ENCODE measurements at places on chromosomes 3 and 15.

DNA sequence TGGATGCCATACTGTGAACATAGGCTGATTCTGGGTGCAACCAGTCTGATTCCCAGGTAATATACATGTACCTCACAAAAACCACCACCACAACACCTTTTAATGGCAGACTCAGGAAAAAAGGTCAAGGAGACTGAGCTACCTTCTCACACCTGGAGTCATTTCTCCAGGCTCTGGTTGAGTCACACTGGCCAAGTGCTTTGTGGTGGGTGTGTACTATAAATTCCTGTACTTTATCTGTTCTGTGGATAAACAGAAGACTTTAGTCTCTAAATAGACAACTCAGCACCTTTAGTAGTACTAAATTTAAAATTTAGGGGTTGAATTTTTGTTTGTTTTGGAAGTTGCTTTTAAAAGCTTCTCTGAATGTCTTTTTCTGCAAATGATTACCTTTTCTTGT, 46.7 kb downstream of the TOP2B start:
- no peak for DNase-seq

DNA sequence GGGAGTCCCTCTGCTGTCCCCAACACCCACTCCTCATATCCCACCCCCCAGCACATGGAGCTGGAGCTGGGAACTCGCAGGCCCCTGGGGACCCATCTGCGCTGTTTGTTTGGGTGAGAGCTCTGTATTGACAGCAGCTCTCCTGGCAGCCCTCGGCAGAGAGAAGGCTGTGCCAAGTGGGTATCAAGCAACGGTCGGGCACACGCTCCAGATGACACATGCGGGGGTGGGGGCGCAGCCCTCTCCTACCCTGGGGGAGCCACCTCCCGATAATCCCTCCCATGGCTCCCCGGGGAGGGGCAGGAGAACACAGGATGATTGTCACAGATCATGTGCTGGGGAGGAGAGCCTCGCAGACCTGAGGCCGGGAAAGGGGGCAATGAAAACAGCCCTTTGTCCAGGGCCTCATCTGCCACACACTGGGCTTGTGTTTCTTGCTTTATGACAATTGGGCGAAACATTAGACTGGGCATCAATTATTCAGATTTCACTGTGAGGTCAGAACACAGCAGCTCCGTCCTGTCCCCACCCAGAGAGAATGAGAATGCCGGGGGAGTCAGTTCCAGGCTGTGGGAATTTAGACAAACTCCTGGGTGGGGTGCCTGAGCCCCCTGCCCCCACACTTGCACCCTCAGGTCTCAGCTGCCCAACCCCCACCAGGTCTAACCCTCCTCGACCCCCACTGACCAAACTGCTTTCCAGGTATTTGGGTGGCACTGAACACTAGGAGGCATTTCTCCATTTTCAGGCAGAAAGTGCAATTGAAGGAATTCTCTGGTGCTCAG, 46.4 kb upstream of the KLF13 start:
- DNase-seq, result no peak

GRCh38 chr3:56878074-56878473, 76.3 kb upstream of the ARHGEF3 start:
- peak; percentile 40 for DNase-seq

DNA sequence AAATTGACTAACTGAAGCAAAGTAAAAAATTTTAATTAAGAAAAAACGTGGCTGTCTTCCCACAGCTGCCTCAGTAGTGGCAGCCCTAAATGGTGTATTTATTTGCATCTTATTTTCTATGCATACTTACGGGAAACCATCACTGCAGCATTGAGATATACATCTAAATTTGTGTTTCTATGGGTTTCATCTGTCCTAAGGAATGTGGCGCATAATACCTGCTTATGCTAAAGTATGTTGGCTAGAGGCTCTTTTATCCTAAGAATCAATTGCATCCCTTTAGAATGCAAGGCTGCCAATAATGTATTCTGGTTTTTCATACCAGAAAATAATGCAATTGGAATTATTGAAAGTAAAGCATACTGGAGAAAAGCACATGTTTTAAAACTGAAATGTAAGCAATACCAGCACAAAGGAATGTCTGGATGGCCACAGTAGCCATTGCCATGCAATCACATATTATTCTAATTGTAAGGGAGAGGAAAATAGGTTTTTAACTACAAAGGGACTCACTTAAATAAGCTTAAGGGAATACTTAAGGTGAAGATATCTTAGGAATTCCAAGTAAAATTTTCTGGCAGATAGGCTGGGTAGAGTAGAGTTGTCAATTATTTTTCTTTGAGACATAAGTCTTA, 834.5 kb upstream of the NECTIN3 start:
- no peak for DNase-seq

GRCh38 chr3:41972802-41973201, 10.9 kb upstream of the ULK4 start:
- no peak for DNase-seq

GRCh38 chr3:13825311-13825579, 54.6 kb downstream of the WNT7A start:
- DNase-seq, result no peak

GRCh38 chr15:70196372-70197316, 98.9 kb upstream of the TLE3 start:
- no peak for DNase-seq

DNA sequence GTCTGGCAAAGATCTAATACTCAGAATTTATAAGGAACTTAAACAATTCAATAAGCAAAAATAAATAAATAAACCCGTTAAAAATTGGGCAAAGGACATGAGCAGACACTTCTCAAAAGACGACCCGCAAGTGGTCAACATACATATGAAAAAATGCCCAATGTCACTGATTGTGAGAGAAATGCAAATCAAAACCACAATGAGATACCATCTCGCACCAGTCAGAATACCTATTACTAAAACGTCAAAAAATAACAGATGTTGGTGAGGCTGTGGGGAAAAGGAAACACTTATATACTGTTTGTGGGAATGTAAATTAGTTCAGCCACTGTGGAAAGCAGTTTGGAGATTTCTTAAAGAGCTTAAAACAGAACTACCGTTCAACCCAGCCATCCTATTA, 188.0 kb upstream of the MRPL3 start:
- DNase-seq, result no peak

GRCh38 chr3:177792311-177793030, 595.2 kb upstream of the TBL1XR1 start:
- no peak for DNase-seq

DNA sequence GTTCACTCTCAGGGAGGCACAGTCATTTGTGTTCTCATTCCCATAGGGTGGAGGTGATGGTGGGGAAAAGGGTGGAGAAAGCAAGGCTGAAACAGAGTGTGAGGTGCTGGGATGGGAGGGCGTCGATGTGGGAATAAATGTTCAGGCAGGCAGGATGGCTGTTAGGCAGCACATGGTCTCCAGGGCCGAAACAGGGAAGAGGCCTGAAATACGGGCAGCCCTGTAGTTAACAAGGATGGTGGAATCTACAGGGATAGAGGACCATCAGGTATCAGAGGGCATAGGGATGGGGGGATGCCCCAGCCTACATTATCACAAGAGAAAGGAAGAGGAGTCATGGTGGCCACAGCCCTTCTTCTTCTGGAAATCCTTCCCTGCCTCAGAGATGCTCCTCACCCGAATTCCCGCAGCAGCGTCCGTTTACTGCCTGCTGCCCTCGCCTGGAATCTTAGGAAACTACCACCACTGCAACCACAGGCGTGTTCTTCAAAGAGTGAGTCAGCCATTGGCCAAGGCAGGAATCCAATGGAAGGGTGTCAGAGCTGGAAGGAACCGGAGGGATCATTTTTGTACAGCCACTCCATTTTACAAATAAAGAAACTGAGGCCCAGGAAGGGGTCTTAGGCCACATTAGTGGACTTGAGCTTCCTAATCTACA, 49.7 kb upstream of the POMGNT2 start:
- no peak for DNase-seq

- peak; percentile 78 for DNase-seq
Measured at GRCh38 chr3:16600780-16601536, 4.3 kb downstream of the DAZL start.

DNA sequence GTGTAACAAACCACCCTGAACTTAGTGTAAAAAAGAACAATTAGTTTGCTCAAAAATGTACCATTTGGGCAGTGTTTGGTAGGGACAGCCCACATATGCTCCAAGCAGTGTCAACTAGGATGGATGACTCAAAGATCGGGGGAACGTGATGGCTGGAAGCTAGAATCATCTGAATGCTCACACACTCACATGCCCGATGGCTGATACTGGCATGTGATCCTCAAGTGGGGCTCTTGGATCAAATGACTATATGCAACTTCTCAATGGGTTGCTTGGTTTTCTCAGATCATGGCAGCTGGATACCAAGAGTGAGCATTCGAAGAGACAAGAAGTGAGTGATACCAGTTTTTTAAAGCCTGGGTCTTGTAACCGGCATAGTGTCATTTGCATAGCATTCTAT, 335.9 kb upstream of the KCNMB2 start:
- no peak for DNase-seq

DNA sequence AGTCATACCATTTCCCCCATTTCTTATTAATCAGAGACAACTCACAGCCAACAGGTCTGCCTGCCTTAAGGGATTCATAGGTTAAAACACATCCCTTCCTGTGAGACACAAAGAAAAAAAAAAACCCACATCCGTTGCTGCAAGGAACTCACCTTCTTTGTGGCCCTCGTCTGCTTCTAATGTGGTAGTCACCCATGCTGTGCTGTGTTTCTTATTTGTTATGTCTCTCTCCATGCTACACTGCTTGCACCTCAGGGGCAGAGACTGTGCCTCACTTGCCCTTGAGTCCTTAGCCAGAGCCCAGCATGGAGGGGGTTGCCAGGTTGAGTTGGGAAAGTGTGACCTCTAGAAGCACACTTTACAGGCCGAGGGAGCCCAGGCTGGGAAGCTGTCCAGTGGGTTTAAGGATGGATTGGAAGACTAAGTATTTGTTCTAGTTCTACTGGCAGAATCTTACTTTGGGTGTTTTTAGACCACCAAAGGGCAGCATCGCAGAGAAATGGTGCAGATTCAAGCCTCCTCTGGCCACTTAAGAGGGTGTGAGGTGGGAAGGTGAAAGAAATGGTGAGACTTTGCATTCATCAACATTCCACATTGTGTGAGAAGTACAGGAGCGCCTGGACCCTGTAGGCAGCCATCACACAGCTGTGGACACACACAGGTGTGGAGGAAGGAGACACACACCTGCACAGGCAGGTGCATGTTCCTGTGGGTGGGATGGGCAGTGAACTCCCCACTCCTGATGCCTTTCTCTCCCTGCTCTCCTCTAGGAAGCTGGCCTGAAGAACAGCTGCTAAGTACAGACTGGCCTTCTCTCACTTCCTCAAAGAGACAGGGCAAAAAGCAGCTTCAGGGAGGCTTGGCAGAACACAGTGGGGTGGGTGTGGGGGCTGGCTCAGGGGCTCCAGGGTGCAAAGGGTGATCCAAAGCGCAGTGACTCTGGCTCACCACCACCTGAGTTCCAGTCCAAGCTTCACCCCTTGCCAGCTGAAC, 48.8 kb downstream of the GLB1 start:
- peak; percentile 55 for DNase-seq

DNA sequence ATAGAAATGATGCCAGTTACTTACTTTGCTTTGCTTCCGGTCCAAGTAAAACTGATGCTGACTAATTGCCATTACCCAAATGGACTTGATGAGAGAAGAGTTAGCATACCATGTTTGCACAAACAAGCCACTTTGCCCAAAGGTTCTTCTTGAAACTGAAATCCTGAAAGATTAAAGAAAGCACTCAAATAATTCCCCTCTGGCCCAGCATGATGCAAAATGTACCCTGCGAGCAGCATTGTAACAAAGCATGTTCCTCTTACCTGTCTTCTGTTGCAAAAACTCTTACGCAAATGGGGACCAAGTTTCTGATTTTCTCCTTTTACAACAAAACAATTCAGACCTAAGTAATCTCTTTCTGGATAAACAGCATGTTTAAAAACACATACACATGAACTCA, 74.5 kb upstream of the LMOD3 start:
- no peak for DNase-seq

GRCh38 chr3:138437281-138437680, 2.9 kb downstream of the ESYT3 start:
- no peak for DNase-seq

- DNase-seq, result no peak
Measured at GRCh38 chr3:194357681-194358080, 6.6 kb upstream of the CPN2 start.

DNA sequence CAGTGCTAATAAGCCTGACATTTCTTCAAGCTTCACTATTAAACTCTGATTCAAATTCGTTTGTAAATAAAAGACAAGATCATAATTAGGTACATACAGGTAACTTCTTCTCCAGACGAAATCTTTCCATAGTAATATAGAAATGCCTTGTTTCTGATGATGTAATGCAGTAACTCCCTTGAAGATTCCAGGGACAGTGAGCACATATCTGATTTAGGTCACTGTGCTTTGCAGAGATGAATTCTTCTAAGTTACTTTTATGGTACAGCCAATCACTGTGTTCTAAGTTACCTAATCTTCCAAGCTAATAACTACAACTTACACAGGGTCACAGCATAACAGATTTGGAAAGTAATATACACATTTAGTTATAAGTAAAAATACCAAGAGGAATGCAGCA, 27.6 kb downstream of the SLC4A7 start:
- DNase-seq, result no peak

- no peak for DNase-seq
Measured at GRCh38 chr3:52524258-52524751, 9.4 kb downstream of the NT5DC2 start.

DNA sequence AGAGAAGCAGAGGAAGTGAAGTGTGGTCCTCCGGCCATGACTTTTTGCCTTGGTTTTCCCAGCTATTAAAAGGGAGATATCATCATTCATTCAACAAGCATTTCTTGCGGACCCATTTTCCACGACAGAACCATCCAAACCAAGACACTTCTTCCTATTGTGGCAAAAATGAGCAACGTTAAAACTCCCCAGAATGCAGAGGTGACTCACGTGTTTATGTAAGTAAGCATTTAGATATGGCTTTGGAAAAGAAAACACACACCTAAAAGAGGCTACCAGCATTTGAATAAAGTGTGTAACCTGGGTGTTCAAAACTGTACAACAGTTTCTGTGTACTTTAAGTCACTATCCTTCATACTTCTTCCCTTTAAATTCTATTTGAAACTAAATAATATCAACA, 181.3 kb downstream of the RORA start:
- DNase-seq, result no peak

DNA sequence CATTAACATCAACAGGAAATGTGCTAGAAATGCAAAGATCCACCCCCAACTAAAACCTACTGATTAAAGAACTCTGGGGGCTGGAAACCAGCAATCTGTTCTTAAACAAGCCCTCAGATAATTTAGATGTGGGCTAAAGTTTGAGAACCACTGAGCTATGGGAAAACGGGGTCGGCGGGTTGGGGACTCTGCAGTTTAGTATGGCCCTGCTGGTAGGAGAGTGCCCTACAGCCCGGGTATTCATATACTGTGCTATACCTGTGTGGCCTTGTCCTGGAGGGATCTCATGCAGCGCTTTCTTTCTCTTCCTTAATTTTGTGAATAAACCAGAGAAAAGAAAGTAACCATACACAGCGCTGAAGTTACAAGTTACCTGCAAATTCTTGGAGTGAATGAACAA, 189.7 kb upstream of the GBE1 start:
- DNase-seq, result no peak

Measured in activated T-cell treated with anti-CD3 and anti-CD28 coated beads, Interleukin-2, amount 50 U/mL, for 1 hour (primary cell).